Stimulated activated CD8-positive, alpha-beta memory T cell treated with anti-CD3 and anti-CD28 coated beads, Interleukin-7, amount 100 ng/mL, for 48 hours (primary cell): ENCODE measurements at places on chromosomes 7 and 10.

- no peak for DNase-seq
Measured at GRCh38 chr10:101814466-101815071, 3.7 kb downstream of the OGA start.

- no peak for DNase-seq
Measured at GRCh38 chr10:67815571-67816059, 22.4 kb downstream of the DNAJC12 start.

DNA sequence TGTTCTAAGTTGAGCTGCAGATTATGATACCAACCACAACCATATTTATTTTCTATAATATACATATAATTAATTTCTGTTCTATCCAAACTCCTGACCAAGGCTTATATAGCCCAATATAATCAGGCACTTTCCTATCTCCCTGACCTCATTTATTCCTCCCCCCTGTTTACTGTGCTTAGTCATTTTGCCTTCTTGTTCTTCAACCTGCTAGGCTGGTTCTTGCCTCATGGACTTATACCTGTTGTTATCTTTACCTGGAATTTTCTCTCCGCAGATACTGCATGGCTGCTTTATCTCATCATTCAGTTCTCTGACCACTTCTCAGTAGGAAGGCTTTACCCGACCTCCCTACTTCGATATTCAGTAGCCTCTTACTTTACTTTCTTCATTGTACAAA is 24.9 kb upstream of the FAM3C start:
- DNase-seq, result no peak

DNA sequence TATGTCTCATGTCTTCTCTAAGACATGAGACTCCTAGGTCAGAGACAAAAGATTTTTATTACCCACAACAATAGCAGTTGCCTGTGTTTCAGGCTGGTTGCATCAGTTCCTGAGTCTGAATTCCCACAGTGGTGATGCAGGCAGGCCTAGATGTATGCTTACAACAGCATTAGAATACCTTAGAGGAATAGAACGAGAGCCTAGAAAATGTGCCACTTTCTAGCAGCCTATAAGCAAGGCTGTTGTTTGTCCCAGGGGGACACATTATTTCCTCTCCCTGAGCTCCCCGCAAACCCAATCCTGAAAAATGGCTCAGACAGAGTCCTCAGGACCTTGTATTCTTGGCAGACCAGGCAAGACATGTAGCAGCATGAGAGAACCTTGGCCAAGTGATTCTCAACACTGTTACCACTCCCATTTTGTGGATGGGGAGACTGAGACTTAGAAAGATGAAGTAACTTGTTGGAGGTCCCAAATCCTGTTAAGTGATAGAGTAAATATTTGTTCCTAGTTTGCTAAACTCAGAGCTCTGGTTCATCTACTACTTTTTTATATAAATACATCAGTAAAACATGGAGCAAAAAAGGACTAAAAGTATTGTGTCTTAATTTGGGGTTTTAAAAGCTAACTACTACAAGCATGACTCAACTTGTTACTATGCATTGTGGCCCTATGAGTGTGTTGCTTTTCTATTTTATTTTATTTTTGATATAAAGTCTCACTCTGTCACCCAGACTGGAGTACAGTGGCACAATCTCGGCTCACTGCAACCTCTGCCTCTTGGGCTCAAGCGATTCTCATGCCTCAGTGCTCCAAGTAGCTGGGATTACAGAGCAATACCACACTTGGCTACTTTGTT is 14.2 kb downstream of the VTI1A start:
- DNase-seq, result peak; percentile 48
